Stimulated activated CD8-positive, alpha-beta memory T cell treated with anti-CD3 and anti-CD28 coated beads, Interleukin-2, amount 100 ng/mL, for 1 hour (primary cell): ENCODE measurements at places on chromosomes 6 and 20.

DNA sequence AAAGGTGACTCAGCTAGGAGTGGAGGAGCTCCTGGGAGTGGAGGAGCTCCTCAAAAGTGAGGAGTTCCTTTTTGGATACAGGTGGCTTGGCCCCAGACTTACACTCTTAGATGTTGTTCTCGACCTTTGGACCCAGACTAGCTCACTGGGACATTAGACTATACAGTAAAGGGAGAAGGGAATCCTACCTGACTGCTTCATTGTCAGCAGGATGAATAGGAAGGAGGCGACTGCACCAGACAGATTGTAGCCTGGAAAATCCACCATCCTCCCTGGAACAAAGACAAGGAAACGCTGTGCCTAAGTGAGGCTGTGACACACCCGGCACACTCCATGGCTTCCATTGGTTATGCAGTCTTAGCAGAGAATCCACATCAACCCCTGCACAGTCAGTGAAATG lies at the start of gene BTNL2:
Gene BTNL2 (minus strand): TSS at position 325 of the 400 bp plus-strand sequence. CDS start 58 bp downstream, at position 267.
- no peak for DNase-seq

- no peak for DNase-seq
Measured at GRCh38 chr20:35461620-35462019, 6.2 kb downstream of the CEP250 start.

- DNase-seq: no peak
Measured at GRCh38 chr6:38572186-38572813, 67.4 kb downstream of the BTBD9 start.

DNA sequence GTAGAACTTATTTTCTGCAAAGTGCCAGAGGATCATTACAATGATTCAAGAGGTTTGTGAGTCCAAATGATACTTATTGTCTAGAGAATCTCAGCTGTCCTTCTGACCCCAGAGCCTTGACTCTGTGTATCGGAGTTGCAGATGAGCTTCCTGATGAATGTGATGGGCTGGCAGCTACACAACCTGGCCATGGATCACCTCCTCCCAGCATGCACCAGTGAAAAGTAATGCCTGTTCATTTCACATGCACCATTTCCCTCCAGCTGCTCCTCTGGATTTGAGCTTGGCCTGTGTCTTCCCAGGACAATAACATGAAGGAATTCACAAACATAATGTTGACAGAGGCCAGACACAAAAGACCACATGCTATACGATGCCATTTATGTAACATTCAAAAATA lies 30.0 kb downstream of the SNHG17 start:
- no peak for DNase-seq

DNA sequence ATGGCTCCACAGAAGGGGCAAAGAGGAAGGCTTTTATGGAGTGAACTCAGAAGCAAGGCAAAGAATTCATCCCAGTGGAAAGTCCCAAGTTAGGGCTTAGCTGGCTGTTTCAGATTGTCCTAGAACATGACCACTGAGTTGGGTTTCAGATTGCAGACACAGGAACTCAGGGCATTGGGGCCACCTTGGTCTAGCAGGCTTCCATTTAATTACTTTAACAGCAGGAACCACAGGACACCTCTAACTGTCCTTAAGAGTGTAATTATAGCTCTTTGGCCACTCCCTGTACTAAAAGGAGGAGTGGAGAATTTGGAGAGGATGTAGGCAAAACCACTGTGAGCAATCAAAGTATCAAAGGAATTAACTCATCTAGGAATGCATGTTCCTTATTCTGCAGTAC lies 150.6 kb upstream of the AGPAT4 start:
- no peak for DNase-seq

DNA sequence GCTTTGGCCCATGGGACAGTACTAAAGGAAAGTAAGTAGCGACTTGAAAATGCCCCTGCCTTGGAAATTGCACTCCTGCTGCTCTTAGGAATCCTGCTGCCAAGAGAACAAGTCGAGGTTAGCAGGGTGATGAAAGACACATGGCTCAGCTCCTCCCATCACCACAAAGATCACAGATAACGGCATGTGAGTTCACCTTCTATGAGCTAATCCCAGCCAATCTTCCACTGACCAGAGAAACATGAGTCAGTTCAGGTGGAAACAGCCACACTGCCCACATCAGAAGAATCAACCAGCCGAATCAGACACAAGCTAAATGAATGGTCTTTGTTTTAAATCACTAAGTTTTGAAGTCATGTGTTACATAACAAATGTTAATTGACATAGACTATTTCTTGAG lies 106.3 kb downstream of the PRKN start:
- no peak for DNase-seq

DNA sequence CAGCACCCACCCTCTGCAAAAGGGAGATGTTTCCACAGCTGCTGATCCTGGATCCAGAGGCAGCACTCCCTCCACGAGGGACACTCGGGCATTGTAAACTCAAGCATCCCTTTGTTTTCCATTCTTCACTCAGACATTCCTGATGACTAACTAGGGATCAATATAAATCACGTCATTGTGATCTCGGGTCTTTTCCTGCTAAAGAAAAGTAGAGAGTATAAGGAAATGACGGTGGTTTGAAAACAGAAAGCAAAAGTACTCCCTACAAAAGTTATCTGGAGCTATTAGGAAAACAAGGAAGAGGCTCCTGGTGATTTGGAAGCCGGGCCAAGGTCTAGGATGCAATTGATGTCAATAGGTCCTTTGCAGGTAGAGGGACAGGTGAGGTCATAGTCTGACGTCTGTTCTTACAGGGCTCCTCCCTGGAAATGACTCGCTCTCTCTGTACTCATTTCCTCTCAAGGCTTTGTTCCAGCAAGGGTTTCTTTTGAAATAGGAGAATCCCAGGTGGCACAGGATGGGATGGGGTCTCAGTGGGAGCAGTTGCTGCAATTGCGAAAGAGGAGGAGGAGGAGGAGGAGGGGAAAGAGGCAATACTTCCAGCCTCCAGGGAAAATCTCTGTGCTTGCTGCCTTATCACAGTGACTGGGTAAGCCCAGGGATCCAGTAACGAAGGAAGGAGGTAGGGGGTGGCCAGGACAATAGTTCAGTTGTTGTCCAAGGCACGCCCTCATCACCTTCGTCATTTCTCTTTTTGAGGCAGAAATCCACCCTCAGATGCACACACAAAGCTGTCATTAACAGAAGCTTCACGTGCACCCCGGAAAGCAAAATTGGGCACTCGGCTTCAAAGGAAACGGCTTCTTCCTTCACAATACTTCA lies 222.8 kb downstream of the LY86 start:
- no peak for DNase-seq

- no peak for DNase-seq
Measured at GRCh38 chr20:15236812-15237211, 899.4 kb upstream of the FLRT3 start.

- no peak for DNase-seq
Measured at GRCh38 chr6:145865595-145865994, 51.0 kb upstream of the FBXO30 start.

DNA sequence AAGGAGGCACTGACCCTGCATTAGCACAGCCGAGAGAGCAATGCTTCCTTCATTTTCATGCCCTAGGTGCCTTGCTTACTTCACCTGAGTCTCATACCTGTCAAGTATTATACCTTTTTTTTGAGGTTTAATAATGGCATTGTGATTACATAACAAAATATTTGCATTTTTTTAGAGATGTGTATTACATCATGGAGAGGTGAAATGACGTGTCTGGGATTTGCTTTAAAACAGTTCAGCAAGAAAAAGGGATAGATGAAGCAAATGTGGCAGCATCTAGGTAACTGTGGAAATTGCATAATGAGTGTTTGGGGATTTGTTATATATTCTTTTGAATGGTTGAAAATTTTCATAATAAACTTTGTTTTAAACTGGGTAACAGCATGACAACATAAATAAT lies 48.9 kb downstream of the NKX2-2 start:
- no peak for DNase-seq

DNA sequence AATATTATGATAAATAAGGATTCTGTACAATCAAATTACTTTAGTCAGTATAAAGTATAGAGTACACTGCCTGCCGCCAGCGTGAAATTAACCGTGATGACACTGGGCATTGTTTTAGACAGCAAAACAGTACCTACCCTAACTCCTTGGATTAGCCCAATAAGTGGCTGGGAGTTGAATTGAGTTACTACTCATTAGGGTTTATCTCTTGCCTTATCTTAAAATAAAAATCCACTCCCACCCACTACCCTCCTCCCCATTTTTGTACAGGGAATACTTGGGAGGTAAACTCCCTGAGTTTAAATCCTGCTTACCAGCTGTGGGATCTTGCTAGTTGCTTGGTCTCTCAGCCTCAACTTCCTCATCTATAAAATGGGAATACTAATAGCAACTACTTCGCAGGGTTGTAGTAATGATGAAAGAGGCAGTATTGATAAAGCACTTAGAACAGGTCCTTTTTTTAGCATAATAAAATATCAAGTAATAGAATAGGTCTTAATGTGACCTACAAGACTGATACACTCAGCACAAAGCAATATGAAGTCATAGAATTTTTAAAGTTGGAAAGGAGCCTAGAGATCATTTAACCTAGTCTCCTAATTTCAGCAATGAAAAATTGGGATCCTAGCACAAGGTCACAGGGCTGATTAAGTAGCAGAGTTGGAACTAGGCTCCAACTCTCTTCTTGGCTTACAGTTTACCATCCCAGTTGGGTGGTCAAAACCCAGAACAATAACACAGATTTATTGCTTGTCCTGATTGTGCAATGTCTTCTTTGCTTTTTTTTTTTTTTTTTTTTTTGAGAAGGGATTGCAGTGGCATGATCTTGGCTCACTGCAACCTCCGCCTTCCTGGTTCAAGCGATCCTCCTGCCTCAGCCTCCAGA lies 23.8 kb downstream of the PHACTR2 start:
- no peak for DNase-seq

- DNase-seq: no peak
Measured at GRCh38 chr20:58864346-58864745, 11.8 kb downstream of the GNAS start.

- no peak for DNase-seq
Measured at GRCh38 chr20:4956200-4956810, 45.0 kb downstream of the SLC23A2 start.

DNA sequence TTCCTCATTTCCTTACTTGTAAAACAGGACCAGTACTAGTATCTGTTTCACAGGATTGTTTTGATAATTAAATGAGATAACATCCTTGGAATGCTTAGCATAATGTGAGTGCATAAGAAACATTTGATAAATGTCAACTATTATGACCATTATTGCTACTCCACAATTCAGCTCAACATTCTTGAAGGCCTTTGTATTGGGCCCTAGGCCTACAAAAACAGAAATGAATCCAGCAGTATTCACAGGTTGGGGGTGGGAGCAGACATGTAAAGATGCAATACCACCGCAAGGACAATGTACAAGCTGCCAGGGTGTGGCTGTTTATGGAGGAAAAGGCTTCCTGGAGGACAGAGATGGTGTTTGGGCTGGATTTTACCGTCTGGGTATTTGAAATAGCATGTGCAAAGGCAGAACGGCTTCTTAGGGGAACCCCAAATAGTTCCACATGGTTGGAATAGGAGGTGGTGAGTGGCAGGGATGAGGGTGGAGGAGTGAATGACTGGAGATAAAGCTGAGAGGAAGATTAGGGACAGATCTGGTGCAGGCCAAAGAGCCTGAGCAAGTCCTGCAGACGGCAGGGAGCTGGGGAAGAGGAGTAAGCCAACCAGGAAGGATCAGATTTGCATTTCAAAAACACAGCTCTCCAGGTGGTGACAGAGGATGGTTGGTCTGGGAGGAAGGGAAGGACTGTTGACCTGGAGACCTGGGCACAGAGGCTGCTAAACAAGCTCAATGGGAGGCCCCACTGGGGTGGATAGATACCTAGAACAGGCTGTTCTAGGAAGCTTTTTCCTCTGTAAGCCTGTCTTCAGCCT lies 57.0 kb upstream of the EPB41L1 start:
- DNase-seq: no peak

DNA sequence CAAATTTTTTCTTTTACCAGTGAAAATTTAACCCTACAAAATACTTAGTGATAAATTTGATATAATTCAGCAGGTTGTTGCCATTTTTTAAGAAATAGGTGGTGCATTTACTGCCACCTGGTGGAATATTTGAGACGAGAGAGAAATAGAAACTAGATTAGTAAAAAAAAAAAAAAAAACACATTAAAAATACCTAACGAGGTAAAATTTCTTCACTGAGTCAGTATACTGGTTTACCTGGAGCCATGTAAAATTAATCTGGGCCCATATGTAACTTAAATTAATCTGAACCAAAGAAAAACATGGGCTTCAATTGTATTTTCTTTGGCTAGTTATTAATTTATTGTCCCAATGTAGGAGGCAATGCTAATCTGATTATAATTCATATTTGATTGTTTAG lies 520.8 kb downstream of the EPM2A start:
- no peak for DNase-seq

- no peak for DNase-seq
Measured at GRCh38 chr6:55943329-55943728, 67.9 kb upstream of the BMP5 start.
